ENCODE measurements at places on chromosomes 3 and 15. TPM values are rescaled to one million over a fixed set of nuclear protein-coding genes. Genes with fewer than 3 reads are reported as not detected.

DNA sequence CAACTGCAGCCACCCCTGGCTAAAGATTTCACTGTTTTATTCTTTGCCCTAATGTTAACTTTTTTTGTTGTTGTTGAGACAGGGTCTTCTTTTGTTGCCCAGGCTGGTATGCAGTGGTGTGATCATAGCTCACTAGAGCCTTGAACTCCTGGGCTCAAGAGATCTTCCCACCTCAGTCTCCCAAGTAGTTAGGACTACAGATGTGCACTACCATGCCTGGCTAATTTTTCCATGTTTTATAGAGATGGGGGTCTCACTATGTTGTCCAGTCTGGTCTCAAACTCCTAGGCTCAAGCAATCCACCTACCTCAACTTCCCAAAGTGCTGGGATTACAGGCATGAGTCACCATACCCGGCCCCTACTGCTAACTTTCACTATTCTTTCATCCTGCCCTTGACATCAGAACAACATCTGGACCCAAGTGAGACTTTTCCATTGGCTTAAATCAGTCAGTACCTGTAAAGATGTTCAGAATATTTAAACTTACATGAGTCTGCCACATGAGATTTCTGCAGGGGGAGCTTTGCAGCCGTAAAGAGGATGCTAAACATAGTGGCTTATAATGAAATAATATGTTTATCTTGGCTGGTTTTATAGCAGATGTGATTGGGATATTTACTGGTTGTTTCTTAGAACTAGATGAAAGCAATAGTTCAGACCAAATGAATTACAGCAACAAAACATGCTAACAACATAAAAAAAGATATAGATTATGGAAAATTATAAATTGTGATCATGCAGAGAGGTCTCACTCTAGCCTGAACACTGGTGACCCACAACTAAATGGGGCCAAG, 73.6 kb downstream of the HMG20A start:
- no peak for DNase-seq

- peak; percentile 80 for DNase-seq
Observed at GRCh38 chr15:92161039-92161670, 232.5 kb upstream of the ST8SIA2 start.

FAM131A gene
- 1.6 TPM for polyA plus RNA-seq

- no peak for DNase-seq
Observed at GRCh38 chr3:131561511-131561910, 58.7 kb upstream of the MRPL3 start.

DNA sequence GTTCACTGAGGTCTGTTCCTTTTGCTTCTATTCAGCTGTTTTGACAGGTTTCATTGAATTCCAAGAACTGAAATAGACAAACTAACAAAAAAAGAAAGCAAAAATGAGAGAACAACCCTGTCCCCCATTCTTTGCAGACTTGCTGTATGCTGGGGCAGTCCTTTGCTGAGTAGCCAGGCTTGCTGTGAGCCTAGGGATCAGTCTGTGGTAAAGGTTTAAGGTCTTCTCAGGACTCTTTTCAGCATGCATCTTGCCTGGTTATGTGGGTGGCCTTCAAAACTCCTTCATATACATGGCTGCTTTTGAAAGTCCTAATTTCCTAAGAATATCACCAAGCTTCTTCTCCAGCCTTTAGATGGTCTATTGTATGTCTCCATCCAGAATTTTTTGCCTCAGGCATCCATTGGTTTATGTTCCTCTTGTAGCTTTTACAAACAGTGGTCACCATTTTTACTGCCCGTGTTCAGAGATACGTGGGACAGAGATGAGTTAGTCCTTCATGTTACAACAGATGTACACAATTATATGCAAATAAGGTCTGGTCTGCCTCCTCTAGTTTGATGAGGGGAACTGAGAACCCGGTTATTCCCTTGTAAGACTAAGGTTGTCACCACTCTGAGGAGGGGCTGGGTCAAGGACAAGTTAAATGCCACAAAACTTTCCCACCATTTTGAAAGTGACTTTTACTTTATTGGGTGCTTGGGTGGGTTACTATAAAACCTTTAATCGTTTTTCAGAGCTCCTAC, 41.4 kb downstream of the SACM1L start:
- peak; percentile 19 for DNase-seq

DNA sequence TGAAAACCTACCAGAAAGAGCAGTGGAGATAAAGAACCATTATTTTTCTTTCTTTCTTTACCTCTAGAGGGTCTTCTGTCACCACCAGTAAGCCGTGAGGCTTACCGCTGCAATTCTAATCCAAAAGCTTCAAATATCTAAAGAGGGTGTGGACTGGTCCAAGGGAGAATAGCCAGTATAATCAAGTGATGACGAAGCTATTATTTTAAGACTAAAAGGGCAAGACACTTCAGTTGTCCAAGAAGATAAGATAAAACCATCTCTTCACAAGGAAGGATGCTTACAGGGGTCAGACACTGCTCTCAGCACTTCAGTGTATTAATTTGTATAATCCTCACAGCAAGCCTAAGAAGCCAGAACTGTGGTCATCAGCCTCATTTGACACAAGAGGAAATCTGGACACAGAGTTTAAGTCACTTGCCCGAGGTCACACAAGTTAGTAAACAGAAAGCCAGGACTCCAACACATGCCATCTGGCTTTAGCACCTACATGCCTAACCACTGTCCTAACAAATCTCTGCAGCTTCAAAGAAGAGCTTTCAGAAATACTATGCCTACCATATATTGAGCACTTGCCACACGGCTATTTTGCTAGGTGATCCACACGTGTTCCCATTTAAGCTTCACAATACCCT, 14.6 kb downstream of the HDC start:
- DNase-seq = no peak

DNA sequence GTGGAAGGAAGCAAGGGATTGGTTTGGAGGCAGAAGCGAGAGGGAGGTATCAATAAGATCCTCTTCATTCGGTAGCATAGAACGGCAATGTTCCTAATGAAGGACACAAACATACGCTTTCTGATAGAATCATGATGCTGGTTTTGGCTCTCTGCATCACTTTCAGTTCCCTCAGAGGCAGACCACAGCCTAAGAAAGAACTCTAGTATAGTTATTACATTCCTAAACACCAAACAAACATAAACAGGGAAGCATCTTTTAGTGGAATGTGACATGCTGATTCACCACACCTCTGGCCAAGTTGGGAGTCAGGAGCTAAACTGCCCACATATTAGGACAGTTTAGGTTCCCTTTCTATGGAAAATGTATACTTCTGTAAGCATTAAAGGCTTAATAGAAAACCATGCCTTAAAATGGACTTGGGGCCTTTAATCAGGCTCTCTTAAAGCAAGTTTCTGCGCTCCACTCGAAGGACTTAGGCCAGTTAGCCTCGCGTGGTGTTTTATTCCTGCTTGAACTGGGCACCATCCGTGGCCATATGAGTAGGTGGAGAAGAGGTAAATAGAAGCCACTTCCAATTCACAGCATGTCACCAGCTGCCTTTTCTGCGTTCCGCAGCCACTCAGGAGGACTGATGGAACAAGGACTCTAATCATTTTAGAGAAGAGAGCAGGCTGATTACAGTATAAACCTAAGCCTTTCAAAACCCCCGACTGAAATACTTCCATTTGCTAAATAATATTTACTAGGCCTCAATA, 53.7 kb downstream of the CD47 start:
- DNase-seq = no peak

RPL35A gene
- polyA plus RNA-seq = 1,637 TPM

- no peak for DNase-seq
Observed at GRCh38 chr15:41511899-41512369, 1.7 kb downstream of the LTK start.

CPN2 gene
- polyA plus RNA-seq = not detected

DNA sequence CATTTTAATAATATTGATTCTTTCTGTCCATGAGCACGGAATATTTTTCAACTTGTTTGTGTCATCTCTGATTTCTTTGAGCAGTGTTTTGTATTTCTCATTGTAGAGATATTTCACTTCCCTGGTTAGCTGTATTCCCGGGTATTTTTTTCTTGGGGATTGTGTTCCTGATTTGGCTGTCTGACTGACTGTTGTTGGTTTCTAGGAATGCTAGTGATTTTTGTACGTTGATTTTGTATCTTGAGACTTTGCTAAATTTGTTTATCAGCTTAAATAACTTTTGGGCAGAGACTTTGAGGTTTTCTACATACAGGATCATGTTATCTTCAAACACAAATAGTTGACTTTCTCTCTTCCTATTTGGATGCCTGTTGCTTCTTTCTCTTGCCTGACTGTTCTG, 418.8 kb upstream of the ALCAM start:
- DNase-seq = no peak

- no peak for DNase-seq
Observed at GRCh38 chr3:123411340-123412040, 37.4 kb downstream of the ADCY5 start.

DNA sequence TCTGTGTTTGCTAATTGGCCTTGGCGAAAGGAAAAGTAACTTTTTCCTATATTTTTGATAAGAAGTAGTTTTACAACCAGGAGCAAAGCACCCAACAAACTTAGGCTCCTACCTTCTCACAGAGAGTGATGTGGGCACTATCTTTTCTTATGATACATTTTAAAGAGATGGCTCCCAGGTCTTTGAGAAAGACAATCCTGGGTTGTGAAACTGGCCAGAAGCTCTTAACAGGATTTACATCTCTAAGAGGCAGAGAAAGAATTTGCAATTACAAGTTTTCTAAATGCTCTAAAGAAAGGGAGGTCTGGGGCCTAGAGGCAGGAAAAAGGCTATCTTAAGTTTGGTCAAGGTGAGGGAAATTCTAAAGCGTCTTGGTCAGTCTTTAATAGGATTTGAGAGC, 609.7 kb downstream of the VGLL3 start:
- DNase-seq = no peak

DNA sequence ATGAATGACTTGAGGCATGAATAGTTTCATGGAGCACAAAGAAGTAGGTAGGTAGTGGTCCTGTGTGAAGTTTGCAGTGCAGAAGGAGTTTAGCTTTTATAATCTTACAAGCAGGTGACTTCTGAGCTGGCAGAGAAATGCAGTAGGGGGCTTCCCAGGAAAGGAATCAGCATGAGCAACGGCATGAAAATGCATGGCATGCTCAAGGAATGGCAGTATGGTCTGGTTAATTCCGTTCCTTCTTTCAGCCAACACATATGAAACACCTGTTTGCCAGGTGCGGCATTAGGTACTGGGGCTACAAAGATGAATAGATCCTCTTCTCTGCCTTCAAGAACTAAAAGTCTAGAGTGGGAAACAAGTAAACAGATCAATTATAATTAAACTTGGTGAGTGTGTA, 138.0 kb upstream of the BHLHE40 start:
- DNase-seq = no peak

- no peak for DNase-seq
Observed at GRCh38 chr3:81769299-81769698, 7.9 kb upstream of the GBE1 start.

CLDN1 gene
- 9.4 TPM for polyA plus RNA-seq

DNA sequence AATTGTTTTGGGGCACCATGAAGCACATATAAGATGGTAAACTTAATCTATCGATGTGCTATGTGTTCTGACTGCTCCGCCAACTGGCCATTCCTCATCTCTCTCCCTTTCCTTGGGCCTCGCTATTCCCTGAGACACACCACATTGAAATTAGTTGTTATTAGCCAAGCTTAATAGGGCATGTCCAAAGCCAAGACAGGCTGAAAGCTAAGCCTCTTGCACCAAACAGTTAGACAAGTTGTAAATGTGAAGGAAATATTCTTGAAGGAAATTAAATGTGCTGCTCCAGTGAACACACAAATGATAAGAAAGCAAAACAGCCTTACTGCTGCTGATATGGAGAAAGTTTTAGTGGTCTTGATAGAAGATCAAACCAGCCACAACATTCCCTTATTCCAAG, 39.3 kb downstream of the C2CD4A start:
- DNase-seq = no peak

FSIP1 gene
- polyA plus RNA-seq = 0.14 TPM

COL7A1 gene
- polyA plus RNA-seq = 0.11 TPM

DNA sequence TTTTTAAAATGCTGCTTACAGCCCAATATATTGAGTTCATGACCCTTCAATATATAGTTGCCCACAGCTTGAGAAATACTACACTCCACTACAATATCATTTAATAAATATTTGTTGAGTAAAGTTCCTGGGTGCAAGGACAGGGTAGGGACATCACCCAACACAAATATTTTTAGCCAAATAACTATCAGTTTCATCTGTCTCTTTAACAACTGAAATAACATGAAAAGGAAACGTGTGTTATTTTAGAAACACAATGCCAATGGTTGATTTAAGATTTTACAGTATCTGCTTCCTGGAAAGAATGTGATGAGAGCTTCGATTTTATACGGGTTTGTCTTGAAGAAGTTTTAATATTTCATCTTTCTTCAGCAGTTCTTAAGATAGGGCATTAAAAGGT, 67.7 kb upstream of the CDV3 start:
- DNase-seq = no peak

ZNF860 gene
- polyA plus RNA-seq = not detected

- DNase-seq = peak; percentile 9
Observed at GRCh38 chr3:192566706-192567290, 160.5 kb downstream of the FGF12 start.

DNA sequence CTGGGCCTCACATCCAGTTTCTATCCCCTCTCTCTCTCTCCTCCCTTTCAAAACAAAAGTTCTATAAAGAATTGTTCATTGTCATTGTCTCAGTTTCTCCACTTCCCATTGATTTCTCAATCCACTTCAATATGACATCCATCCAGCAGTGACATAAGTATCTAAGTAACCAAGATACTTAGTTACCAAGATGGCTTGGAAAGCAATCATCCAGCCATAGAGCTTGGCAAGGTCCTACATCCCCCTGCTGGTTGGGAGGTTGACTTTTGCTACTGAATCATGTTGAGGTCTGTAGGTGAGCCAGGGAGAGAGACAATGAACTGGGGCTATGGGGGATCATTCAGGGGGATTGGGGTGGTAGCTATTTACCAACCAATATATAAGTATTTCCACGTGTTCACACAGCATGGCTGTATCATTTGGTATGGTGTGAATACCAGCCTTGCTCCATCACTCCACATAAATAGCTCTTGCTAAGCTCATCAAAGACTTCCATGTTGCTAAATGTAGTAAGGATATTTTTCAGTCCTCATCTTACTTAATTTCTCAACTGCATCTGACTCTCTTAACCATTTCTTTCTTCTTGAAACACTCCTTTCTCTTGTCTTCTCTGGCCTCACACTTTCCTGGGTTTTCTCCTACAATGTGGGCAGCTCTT, 58.8 kb upstream of the NTRK3 start:
- DNase-seq = no peak

- no peak for DNase-seq
Observed at GRCh38 chr15:51758645-51759044, 7.2 kb downstream of the TMOD2 start.
